Hair follicular keratinocyte (primary cell): ENCODE measurements at places on chromosomes 3 and 15. TPM values are rescaled to one million over a fixed set of nuclear protein-coding genes. Genes with fewer than 3 reads are reported as not detected.

The NOX5 gene
- total RNA-seq = 0.30 and 1.0 TPM in 2 replicates

The CCR9 gene
- total RNA-seq = not detected in 2 replicates

The LHFPL4 gene
- total RNA-seq = 0.08 TPM in 1 of 2 replicates, not detected in the other

The PPP4R2 gene
- total RNA-seq = 25.8 and 30.4 TPM in 2 replicates

The KLF15 gene
- total RNA-seq = not detected in 2 replicates

The GPR171 gene
- total RNA-seq = not detected in 2 replicates

The DNAH12 gene
- not detected in 2 replicates for total RNA-seq

The TMEM212 gene
- not detected in 2 replicates for total RNA-seq

The WDR72 gene
- 0.19 TPM in 1 of 2 replicates, not detected in the other for total RNA-seq

The ATP13A4 gene
- total RNA-seq = 0.08 TPM in 1 of 2 replicates, not detected in the other

The MITF gene
- 1.3 and 1.7 TPM in 2 replicates for total RNA-seq

The NEK11 gene
- 2.9 and 7.7 TPM in 2 replicates for total RNA-seq

The CSPG5 gene
- total RNA-seq = 0.08 and 0.23 TPM in 2 replicates

The SUCLG2 gene
- total RNA-seq = 48.3 and 55.2 TPM in 2 replicates

The LRRFIP2 gene
- total RNA-seq = 50.9 and 61.8 TPM in 2 replicates

The LRRIQ4 gene
- not detected in 2 replicates for total RNA-seq
